Thymus (tissue), 14 donors: ENCODE measurements at places on chromosomes 5 and 9. TPM values are rescaled to one million over a fixed set of nuclear protein-coding genes. Genes with fewer than 3 reads are reported as not detected.

CDH18 gene
- 0.24 TPM for total RNA-seq

ADAMTS6 gene
- total RNA-seq: 11.5 TPM

GPX3 gene
- total RNA-seq: 2.7 TPM

IL3 gene
- total RNA-seq: not detected

SURF4 gene
- 87.3 TPM for total RNA-seq

DNA sequence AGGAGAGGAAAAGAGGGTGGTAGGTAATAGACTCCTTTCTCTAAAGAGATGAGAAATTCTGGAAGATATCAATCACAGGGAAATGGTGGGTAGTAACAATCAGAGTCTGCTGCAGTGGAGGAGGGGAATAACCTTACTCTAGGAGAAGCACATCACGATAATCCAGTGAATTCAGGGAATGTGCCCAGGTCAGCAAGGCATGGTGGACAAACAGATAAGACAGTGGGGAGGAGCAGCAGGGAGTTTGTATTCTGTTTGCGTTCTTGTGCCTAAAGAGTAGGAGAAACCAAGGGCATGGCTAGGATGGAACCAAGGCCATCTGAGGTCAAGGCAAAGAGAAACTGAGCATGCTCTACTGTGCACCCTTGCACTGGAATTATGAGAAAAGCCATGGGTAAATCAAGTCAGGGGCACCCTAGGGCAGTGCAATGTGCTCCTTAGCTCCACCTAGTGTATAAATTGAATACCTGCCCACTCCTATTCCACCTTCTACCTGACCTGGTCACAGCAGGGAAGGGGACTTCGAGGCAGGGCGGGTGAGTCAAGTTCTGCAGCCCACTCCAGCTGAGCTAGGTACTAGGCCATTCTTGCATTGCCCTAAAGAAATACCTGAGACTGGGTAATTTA, 31.6 kb downstream of the RETREG1 start:
- no peak for DNase-seq

DNA sequence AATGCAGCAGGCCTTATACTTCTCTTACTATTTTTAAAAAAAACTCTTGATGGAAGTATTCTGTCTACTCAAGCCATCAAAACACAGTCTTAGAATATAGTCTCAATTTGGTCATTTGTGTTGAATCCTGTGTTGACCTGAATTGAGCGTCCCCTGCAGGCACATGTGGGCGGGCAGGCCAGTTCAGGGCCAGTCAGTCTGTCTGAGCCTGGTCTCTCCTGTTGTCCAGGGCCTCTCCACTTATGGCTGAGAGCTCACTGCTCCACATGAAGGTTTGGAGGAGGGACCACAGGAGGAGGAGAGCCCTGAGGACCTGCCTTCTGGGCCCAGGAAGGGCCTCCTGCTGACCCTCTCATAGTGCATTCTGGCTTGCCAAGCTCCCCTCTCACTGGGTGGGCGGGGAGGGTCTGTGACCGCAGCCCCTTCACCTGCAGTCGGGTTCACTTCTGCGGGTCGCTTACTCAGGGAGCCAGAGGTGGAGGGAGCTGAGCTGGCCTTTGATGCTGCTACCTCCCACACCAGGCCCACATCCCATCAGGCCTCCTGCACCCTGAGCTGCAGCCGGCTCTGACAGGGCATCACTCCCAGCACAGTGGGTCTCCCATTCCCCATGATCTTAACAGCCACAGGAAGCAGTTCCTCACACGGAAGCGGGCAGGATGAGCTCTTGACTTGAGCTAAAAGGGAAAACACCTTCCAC, 178.2 kb upstream of the S1PR3 start:
- no peak for DNase-seq

- no peak for DNase-seq
Measured at GRCh38 chr5:84299959-84300358, 84.7 kb downstream of the EDIL3 start.

DNA sequence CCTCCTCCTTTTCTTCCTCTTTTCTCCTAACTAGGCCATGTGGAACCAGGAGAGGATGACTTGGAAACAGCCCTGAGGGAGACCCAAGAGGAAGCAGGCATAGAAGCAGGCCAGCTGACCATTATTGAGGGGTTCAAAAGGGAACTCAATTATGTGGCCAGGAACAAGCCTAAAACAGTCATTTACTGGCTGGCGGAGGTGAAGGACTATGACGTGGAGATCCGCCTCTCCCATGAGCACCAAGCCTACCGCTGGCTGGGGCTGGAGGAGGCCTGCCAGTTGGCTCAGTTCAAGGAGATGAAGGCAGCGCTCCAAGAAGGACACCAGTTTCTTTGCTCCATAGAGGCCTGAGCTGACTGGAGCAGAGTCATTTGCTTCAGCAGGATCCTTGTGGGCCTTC, 13.7 kb downstream of the NUDT2 start:
- no peak for DNase-seq

- no peak for DNase-seq
Measured at GRCh38 chr9:114048533-114049415, 29.3 kb downstream of the AMBP start.

DNA sequence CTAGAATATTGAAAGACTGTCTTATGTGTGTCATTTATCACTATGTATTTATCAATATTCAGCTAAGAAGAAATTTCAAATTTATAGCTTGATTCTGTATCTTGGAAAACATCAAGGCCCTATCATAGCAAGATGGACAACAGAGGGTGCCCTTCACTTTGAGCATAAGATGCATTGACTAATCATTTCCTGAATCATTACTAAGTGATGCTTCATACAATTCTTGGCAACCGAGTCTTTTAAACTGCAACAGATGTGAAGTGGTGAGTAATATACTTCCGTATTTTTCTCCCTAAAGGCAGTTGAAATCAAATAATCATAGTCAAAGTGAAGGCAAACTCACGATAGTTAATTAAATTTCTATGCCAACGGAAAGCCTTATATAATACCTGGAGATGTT, 318.6 kb upstream of the RGMB start:
- no peak for DNase-seq

DNA sequence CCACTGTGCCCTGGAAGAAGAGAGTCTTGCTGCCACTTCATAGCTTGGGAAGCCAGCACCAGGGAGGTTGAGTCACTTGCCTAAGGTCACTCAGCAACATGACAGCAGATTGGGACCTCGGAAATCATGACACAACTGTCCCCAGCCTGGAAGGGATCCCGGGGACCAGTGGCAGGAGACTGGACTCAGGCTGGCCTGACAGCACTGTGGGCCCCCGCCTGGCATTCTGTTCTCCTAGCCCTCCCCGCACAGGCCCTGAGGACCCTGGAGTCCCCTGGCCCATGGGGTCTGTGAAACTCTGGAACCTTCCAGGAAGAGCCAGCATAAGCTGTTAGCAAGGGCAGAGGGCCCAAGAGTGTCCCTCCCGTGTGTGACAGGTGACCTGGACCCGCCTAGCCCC, 64.9 kb downstream of the COL5A1 start:
- no peak for DNase-seq

DNA sequence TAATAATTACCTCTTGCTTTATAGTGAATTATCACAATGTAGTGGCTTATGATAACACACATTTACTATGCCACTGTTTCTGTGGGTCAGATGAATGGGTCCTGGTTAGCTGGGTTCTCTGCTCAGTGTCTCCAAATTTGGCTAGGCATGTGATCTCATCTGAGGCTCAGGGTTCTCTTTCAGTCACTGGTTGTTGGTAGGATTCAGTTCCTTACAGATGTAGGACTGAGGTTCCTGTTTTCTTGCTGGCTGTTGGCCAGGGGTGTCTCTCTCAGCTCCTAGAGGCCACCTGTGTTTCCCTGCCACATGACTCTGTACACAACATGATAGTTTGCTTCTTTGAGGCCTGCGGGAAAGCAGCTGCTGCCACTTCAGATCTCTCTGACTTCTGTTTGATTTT, 7.1 kb downstream of the NFX1 start:
- peak; percentile 82 for DNase-seq

GRCh38 chr9:136672431-136673087, 9.8 kb downstream of the EGFL7 start:
- no peak for DNase-seq

DNA sequence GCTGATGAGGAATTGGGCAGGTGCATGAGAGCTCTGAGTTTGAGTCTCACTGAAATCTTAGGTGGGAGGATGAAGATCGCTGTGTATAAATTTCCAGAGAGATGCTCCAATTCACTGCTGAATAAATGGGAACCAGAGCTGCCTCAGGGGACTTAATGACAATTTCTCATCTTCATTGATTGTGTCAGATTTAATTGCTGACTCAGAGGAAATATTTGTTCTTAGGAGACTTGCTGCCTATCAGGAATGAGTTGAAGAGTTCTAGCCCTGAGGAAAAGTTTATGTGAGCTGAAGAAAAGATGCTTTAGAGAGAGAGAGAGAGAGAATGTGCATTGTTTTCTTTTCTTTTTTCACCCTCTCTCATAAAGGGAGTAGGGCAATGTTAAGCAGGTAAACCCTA, 827.5 kb upstream of the WWC1 start:
- DNase-seq: no peak

- no peak for DNase-seq
Measured at GRCh38 chr9:96245399-96245798, 56.6 kb downstream of the HSD17B3 start.

GRCh38 chr5:134742134-134742533, 3.8 kb downstream of the CAMLG start:
- DNase-seq: no peak

GRCh38 chr9:126327006-126327713, 531 bp downstream of the MVB12B start:
- DNase-seq: no peak

- no peak for DNase-seq
Measured at GRCh38 chr9:16119261-16120230, 566.7 kb downstream of the CCDC171 start.

DNA sequence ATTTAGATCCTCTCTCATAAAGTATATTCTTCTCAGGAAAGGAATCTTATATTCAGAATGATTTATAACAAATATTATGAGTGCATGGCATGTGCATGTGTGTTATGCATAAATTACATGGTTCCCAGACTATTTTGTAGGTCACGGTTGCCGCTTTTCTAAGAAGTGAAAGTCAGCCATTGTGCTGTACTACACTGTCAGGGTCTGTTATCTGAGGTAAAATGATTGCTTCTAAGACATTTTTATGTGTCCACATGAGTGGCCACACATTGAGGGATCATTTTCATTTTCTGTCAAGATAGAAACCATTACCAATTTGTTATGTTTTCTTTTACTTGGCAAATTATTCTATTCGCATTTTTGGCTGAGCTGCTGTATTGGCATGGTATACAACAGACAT, 210.8 kb downstream of the CWC27 start:
- DNase-seq: no peak

- peak; percentile 69 for DNase-seq
Measured at GRCh38 chr9:503881-504852, 289.5 kb downstream of the DOCK8 start.

GRCh38 chr5:124888622-124889485, 142.4 kb upstream of the ZNF608 start:
- no peak for DNase-seq

DNA sequence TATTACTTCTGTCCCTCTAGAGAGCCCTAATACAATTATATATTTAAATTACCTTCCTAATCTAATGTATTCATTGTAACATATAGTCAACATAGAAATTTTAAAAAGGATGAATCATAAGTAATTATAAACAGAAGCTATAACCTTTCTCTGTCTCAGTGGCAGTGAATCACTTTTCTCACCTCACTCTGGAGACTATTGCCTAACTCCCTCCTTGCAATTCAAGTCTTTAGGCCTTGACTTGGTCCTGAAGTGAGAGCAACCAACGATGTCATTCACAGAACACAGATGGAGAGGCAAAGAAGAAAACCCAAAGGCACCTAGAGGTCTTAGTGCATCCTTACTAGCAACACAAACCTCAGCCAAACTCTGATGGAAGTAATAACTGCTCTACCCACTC, 133.3 kb upstream of the DPYSL3 start:
- no peak for DNase-seq

DNA sequence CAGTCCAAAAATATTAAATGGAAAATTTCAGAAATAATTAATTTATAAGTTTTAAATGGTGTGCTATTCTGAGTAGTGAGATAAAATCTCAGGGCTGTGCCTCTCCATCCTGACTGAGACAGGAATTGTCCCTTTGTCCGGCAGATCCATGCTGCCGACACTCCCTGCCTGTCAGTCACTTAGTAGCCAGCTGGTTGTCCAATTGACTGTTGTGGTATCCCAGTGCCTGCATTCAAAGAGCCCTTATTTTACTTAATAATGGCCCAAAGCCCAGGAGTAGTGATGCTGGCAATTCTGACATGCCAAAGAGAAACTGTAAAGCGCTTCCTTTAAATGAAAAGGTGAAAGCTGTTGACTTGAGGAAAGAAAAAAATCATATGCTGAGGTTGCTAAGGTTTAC, 157.5 kb downstream of the ENC1 start:
- DNase-seq: no peak

DNA sequence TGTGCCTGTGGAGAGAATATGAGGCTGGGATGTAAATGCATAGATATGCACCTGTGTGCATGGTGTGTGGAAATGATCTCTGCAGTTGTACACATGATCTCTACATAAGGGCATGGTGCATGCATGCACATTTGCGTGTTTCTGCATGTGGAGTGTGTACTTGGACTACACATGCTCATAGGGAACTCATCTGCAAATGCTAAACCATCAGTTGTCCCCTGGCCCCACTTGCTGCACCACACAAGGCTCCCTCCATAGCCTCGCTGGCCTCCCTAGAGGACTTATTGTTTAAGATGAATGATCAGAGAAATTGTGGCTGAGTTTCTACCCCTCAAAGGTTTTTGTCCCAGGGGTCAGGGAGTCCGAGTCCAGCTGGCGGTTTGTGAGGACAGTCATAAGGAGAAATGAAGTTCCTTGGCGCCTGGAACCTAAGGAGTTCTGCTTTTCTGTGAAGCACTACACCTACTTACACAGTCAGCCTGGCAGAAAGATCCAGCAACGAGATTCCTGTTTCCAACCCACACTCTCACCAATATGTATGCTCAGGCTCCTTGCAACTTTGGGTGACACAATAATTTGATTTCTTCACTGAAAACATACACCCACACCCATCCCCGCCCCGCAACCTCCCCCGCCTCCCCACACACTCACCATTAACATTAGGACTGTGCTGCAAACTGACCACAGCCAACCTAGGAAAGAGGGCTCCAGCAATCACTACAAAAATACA, 79.9 kb upstream of the CPEB4 start:
- no peak for DNase-seq

DNA sequence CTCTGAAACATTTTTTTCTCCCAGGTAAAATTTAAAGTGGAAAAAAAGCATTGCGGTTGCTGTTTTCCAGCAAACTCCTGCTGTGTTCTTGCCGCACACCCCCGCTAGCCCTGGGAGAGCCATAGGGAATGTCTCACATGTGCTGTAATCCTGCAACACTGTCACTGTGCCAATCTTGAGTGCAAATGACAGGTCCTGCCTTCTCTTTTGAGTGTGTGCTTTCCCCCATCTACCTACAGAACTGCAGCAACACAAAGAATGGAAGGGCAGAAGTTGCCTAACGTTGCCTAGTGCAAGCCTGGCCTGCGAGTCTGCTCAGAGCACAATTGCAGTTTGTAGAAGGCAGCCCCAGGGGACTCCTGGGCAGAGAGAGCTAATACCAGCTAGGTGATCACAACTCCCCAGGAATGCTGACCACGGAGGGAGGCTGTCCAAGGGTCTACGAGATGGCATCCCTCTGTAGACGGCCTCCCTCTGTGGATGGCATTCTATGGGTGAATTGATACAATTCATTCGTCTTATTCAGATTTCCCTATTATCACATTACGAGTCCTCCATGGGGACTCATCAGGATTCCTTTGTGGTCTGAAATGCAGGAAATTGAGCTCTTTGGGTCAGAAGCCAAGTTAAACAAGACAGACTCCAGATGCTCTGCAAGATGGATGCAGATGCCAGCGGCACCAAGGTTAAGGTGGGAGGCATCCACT, 172.6 kb upstream of the S1PR3 start:
- DNase-seq: no peak

GRCh38 chr5:170633235-170634081, 129.6 kb downstream of the KCNIP1 start:
- DNase-seq: peak; percentile 43
